Ovary (tissue), 10 donors: ENCODE measurements at places on chromosomes 4 and X.

GRCh38 chrX:109709129-109709631 lies 23.9 kb downstream of the ACSL4 start:
- DNase-seq, result no peak

DNA sequence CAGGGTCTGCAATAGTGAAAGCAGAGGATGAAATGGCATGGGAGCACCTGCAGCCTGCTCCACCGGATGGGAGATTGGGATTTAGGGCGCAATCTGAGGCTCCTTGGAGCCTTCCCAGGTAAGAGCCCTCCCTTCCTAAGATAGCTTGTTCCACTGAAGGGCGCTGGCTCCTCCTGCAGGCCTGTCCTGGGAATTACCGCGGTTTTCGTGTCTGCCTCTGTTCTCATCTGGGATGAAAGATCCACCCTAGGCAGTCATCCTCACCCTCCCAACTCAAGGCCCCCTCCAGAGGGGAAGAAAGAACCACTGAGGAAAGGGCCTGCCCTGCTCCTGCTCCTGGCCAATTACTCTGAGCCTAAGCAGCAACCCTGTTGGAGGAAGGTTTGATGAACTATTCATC lies 547.5 kb downstream of the SMARCA1 start:
- no peak for DNase-seq

DNA sequence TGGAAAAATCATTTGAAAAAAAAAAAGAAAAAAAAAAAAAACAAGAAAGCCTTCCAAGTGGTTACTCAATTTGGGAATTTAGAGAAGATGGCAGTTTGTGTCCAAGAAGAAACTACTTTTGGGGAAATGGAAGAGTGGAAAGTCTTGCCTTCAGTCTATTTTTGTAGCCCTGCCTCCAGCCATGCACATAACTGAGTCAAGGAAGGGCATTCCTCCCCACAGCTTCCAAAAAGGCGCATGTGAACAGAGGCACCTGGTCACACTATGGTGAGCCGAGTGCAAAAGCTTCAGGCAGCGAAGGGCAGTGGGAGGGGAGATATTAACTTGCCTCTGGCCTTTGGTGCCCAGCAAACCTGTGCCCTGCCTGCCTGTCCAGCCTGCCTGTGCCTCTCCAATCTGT lies 163.7 kb downstream of the SMIM20 start:
- DNase-seq, result no peak

GRCh38 chr4:154332681-154333421 lies 158.7 kb downstream of the DCHS2 start:
- peak; percentile 24 for DNase-seq

GRCh38 chr4:173486714-173487392 lies 43.2 kb downstream of the HAND2 start:
- no peak for DNase-seq

DNA sequence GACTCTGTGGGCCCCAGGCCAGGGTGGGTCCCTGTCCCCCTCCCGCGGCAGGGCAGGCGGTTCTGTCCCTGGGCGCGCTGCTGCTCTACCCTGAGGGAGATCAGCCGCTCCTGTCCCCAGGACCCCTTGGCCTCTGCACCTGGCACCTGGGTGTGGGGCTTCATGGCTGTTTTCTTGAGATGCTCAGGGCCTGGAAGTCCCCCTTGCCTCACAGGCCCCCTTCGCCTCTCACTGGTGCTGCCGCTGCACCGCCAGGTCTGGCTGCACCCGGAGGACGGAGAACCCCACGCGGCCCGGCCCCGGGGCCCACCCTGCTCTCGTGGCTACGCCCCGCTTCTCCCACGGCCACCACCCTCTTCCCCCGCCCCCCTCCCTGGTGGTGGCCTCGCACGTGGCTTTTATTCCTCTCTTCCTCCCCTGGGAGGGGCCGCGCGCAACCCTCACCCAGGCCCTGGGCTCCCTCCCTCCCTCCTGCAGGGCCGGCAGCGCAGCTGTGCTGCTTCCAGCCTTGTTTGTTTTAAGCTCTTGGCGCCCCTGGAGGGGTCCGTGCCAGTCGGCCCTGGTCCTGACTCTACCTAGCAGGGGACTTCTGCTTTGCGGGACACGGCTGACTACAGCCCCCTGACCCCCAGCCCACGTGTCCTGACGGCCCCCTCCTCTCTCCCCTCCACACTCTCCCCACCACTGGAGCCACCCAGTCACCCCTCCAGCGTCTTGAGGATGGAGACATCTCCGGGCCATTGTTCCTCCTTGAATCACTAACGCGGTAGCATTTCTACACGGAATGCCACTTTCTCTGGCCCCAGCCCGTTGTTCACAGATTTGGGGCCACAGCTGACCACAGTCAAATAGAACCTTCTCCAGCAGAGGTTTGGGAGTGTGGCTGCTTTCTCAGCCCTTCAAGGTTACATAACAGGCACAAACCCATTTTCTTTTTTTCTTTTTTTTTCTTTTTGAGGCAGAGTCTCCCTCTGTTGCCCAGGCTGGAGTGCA lies 20.6 kb upstream of the CLDN24 start:
- DNase-seq, result no peak

DNA sequence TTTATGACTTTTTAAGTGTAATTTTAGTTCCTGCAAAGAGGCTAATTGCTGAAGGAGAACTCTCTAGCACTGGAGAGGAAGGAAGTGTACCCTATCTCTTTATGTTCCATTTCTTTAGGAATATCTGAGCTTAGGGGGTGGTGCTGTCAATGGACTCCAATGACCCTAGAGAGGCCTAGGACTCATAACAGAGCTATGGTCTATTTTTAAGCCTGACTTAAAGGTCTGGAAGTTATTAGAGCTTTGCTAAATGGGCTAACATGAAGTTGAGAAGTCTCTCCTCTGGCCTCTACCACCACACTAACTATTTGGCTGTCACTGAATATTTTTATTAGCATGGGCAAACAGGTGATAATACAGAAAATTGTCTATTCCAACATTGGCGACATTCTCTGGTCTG lies 152.2 kb downstream of the SPATA18 start:
- no peak for DNase-seq
